ENCODE measurements at places on chromosomes 11 and 22.

GRCh38 chr22:19879992-19880785 is 25.5 kb upstream of the GNB1L start:
- DNase-seq: no peak

GRCh38 chr11:73495731-73496130 is 102.2 kb downstream of the FAM168A start:
- DNase-seq: no peak

DNA sequence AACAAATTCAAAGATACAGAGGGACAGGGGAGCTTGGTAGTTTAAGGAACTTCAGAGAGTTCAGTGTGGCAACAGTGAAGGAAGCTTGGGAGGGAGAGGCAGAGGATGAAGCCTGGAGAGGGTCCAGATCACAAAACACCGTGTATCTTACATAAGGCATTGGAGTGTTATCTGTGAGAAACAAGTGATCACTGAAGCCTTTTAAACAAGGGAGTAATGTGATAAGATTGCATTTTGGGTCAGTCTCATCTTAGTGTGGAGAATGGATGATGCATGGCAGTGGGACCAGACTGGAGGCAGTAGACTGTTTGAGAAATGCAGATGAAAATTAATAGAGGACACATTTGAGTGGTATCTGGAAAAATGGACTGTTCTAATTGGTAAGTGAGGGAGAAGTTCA is 79.4 kb downstream of the EXT2 start:
- DNase-seq: no peak

DNA sequence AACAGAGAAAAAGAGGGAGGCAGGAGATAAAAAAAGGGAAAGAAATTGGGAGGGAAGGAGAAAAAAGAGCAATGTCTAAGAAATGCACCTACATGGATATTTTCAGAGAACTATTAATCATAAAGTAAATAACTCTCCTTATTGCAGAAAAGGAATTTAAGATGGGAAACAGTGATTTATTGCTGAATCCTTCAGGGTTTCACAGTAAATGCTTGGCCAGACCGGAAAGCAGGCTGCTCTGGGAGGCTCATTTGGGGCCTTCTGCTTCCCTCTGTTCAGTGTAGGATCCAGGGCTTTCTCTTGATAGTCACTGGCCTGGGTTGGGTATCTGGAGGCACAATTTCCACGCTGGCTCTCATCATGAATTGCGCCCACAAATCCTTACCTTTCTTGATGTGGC is 324.3 kb upstream of the SORL1-AS1 start:
- DNase-seq: no peak

GRCh38 chr11:114174712-114175495 is 115.4 kb downstream of the ZBTB16 start:
- DNase-seq: no peak

GRCh38 chr11:68460741-68461574 is at the start of gene PPP6R3:
TSS of gene PPP6R3 (plus strand) at chr11:68460752. CDS start at chr11:68537665, 76,913 bp downstream.
- DNase-seq: no peak

- DNase-seq: no peak
These were observed 38.8 kb downstream of the MICAL3 start for GRCh38 chr22:17985606-17986005.

GRCh38 chr22:19723232-19723982 is at the start of gene GP1BB:
TSS of gene GP1BB (plus strand) at chr22:19723539. CDS start at chr22:19723570, 31 bp downstream.
- DNase-seq: no peak

DNA sequence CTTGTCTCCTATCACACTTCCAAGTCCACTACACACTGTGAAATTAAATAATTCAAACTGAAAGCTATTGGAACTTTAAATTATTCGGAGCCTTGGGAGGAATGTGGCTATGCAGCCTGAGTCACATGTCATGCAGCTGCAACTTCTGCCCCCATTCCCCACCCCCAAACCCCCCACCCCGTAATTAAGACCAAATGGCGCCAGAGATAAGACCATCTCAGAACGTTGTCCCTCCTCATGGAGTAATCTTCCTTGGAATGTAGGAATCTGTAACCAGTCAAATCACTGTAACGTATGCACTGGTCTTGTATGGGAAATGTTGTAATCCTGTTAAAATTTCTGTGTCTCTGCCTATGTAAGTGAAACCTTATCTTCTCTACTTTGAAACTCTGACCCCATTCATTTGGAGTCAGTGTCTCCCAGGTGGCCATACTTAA is 37.0 kb downstream of the GAB2 start:
- no peak for DNase-seq

GRCh38 chr11:45141171-45141570 is 5.3 kb upstream of the PRDM11 start:
- no peak for DNase-seq

DNA sequence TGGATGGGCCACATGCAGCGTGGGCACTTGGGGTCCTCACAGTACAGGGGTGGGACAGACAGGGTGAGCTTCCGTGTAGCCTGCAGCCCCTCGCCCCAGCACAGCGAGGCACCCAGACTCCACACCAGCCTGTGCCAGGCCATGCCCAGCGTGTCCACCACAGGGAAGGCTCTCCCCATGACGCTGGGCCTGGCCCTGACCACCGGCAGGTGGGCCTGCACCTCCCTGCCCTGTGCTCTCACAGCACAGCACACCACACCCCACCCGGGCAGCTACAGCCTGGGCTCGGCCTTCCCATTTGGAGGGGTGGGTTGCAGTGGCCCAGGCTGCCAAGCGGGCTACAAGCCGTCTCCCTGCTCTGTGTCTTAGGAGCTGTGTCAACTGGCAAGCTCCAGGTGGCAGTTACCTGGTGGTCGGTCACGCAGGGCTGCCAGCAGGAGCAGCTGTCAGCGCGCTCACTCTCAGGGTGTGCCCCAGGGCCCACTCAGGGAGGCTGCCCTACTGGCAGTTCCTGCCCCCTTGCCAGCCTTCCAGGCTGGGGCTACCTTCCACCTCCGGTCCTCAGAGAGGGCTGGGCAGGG is 4.6 kb downstream of the MOB2 start:
- no peak for DNase-seq

All from esophagus squamous epithelium (tissue), 5 donors.